Spinal cord (tissue), 10 donors: ENCODE measurements at places on chromosomes 5 and 9. TPM values are rescaled to one million over a fixed set of nuclear protein-coding genes. Genes with fewer than 3 reads are reported as not detected.

The RNF224 gene
- 2.2 TPM for polyA plus RNA-seq

The GMCL2 gene
- polyA plus RNA-seq, result not detected

The PCDHB10 gene
- polyA plus RNA-seq, result 11.6 TPM

The WDR70 gene
- 34.4 TPM for polyA plus RNA-seq

The LCN9 gene
- not detected for polyA plus RNA-seq

The CATSPER3 gene
- polyA plus RNA-seq, result 0.75 TPM

The ATP6V1G1 gene
- polyA plus RNA-seq, result 145 TPM

The C5 gene
- 4.5 TPM for polyA plus RNA-seq

The FBP2 gene
- polyA plus RNA-seq, result not detected

The OTULINL gene
- polyA plus RNA-seq, result 24.6 TPM

The KCNV2 gene
- polyA plus RNA-seq, result 0.57 TPM

The TMEM267 gene
- polyA plus RNA-seq, result 13.5 TPM

The ENTPD2 gene
- polyA plus RNA-seq, result 50.7 TPM

The SREK1IP1 gene
- polyA plus RNA-seq, result 14.2 TPM

The ARL15 gene
- polyA plus RNA-seq, result 30.6 TPM

The PCDHB12 gene
- polyA plus RNA-seq, result 3.3 TPM

The F12 gene
- polyA plus RNA-seq, result 14.7 TPM

The GPR107 gene
- polyA plus RNA-seq, result 45.4 TPM

The PHF24 gene
- 46.0 TPM for polyA plus RNA-seq

The FAM169A gene
- polyA plus RNA-seq, result 37.6 TPM
